Stimulated activated CD4-positive, alpha-beta T cell treated with anti-CD3 and anti-CD28 coated beads, Interleukin-15, amount 100 ng/mL, for 1 hour (primary cell): ENCODE measurements at places on chromosomes 16 and 17.
A peak's percentile ranks its signal among the peaks of the same experiment; 100 is the strongest.

GRCh38 chr17:39146273-39146672 is 5.2 kb downstream of the PLXDC1 start:
- DNase-seq = no peak

- DNase-seq = no peak
These were observed 139.7 kb downstream of the AATF start for GRCh38 chr17:37088459-37088858.

DNA sequence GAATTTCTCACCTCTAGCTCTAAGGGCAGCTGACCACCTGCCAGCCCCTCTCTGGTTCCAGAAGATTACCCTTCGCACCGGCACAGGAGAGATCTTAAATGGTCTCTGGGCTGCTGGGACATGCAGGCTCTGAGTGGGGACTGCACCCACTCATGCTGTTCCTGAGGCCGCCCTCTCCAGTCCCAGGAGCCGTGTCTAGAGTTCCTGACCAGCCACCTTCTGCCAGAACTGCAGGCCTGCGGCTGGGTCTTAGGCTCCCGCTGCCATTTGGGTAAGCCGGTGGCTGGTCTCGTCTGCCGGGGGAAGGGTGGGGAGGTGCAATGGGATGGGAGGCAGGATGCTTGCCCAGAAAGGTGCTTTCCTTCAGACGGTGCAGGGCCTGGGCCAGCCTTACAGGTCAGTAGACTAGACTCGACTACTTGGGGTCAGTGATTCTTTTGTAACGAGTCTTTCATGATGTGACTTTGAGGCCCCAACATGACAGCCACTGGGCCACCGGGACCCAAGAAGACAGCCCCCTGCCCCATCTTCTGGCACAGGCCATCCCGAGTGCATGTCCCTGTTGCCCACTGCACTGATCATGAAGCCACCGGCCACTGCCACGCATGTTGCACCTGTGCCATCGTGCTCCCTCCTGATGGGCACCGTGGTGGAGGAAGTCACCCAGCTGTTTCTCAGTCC is 26.4 kb downstream of the B9D1 start:
- no peak for DNase-seq

- peak; percentile 32 for DNase-seq
These were observed 47.5 kb downstream of the HAPSTR1 start for GRCh38 chr16:9138731-9139501.

- no peak for DNase-seq
These were observed 573 bp upstream of the GNAO1 start for GRCh38 chr16:56190677-56191155.

- no peak for DNase-seq
These were observed 79.1 kb downstream of the KSR1 start for GRCh38 chr17:27535178-27535928.

GRCh38 chr16:23482778-23483177 is 27.5 kb downstream of the GGA2 start:
- no peak for DNase-seq

GRCh38 chr16:2985462-2985861 is 5.2 kb upstream of the PKMYT1 start:
- no peak for DNase-seq

DNA sequence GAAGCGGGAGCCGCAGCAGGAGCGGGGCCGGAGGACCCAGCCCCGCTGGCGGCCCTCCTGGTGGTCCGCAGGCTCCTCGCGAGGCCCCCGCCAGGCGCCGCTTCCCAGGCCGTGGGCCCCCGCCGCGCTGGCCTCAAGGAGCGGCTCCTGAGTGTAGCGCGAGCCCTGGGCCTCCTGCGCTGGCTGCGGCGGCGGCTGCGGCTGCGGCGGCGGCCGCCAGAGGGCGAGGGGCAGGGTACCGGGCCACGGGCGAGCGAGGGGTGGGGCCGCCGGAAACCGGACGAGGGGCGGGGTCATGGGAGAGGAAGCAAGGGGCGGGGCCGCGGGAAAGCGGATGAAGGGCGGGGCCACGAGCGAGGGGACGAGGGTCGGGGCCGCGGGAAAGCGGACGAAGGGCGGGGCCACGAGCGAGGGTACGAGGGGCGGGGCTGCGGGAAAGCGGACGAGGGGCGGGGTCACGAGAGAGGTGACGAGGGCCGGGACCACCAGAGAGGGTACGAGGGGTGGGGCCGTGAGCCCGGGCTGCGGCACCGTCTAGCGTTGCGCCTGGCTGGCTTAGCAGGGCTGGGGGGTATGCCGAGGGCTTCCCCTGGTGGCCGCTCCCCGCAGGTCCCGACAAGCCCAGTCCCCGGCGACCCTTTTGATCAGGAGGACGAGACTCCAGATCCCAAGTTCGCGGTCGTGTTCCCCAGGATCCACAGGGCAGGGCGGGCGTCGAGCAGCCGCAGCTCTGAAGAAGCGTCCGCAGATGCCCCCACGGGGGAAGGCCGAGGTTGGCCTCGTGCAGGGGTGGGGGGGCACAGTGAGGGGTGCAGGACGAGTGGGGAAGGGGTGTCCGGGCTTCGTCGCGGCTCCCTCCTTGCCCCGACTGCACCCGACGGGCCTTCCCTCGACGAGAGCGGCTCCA is 1.7 kb downstream of the MYO15B start:
- DNase-seq = peak; percentile 98

DNA sequence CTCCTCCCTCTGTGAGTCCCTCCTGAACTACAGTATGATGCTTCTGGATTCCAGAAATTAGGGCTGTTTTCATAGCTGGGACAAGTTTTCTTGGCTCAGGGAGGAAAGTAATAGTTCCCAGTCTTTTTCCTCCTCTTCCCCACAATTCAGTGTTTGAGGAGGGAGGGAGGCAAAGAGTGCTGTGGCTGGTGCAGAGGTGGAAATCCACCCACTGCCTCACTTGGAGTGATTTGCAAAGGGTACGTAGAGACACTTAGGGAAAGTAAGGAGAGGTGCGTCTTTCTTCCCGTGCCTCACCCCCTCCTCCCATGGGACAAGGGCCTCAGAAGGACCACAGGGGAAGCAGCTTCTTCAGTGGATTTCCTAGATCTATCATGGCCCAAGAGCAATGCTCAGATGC is 21.9 kb downstream of the SDK2 start:
- DNase-seq = no peak

GRCh38 chr16:47036201-47036600 is 62.7 kb upstream of the DNAJA2 start:
- DNase-seq = no peak

GRCh38 chr16:785563-786535 is 2.3 kb downstream of the RPUSD1 start:
- DNase-seq = peak; percentile 59

GRCh38 chr16:58464916-58465731 is 34.8 kb upstream of the NDRG4 start:
- no peak for DNase-seq

GRCh38 chr16:23948949-23949411 is 113.2 kb downstream of the PRKCB start:
- no peak for DNase-seq

DNA sequence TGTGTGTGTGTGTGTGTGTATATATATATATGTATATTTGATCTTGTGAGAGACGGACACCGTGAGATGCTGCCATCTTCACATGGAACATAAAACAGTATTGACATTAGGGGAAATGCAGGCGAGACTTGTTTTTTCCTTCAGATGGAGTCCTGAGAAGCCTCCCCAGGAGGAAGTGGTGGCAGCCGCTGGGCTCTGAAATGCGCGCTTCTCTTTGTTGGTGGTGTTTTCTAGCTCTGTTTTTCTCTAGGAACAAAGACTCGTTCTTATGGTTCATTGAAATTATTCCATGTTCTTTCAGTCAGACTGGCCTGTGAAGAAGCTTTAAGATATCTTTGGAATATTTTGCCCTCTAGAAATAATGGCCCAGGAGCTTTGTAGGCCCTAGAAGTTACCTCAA is 32.9 kb downstream of the SNX29 start:
- no peak for DNase-seq

GRCh38 chr17:17386094-17386800 is 83.1 kb downstream of the NT5M start:
- no peak for DNase-seq

DNA sequence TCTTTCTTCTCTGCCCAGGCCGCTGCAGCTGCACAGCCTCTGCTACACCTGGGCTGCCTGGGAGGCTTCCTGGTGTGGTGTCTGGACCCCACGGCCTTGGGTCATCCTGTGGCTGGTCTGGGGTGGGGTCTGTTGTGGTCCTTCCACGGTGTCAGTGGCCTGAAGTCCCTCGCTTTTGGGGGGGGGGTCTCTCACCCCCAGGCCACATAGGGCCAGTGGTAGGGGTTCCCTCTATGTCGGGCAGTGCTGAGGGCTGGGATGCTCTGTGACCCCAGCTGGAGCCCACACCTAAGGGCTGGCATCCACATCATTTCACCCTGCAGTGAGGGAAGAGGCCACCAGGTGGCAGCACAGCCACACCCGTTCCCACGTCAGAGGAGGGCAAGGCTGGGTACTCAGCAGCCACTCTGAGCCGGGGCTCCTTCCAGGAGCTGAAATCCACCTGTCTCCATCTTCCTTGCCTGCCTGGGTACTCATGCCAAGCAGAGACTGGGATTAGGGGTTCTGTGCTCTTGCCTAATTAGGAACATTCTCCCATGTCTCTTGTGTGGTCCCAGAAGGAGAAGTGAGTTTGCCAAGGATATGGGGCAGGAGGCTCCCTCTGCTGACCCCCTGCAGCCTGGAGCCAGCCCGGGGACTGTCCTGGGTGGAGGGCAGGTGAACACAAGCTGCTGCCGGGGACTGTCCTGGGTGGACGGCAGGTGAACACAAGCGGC is 13.0 kb downstream of the ENGASE start:
- DNase-seq = peak; percentile 70

DNA sequence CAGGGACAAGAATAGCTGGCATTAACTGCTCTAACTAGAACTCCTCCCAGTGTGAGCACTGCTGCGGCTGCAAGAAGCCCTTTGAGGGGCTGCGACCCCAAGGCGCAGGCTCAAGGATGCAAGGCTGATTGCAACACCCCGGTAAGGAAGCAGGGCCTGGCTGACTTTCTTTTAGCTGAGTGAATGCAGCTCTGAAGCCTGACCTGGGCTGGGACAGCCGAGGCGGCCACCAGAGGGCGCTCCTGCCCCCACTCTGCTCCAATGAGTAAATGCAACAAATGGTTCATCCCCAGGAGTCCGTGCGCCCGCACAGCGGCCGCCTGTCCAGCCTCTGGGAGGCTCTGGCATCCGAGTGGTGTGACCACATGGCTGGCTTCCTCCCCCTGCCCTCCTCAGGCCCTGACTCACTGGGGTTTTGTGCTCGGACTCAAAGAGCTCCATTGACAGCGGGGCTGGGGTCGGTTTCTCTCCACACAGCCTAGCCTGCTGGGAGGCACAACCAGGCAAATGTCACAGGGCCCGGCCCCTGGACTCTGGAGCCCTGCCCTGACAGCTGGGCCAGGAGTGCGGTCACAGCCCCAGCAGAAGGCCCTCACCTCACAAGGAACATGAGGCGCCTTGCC is at the start of gene SMIM5:
Gene SMIM5, plus strand, starts transcription at position 572 of the 623 bp plus-strand sequence. CDS start 6,768 bp downstream, outside the sequence.
- DNase-seq = peak; percentile 76

DNA sequence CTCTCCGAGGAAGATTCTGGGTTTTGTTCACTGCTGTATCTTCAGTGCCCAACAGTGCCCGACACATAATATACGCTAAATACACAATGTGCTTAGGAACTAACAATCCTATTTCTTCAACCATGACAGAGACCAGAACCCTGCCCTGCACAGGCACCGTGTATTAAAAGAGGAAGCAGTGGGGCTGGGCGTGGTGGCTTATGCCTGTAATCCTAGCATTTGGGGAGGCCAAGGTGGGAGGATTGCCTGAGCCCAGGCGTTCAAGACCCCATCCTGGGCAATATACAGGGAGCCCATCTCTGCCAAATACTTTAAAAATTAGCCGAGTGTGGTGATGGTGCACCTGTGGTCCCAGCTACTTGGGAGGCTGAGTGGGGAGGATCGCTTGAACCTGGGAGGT is 19.3 kb downstream of the ARL2BP start:
- no peak for DNase-seq

DNA sequence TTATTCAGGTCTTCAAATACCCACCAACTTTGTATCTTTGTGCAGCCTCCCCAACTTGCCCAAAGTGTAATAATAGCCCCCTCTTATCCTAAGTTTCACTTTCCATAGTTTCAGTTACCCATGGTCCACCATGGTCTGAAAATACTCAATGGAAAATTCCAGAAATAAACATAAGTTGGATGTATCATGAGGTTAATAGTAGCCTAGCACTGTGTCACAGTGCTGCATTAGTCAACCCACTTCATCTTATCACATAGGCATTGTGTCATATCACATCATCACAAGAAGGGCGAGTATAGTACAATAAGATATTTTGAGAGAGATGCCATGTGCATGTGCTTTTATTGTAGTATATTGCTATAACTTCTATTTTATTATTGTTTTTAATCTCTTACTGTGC is 21.9 kb downstream of the OMG start:
- no peak for DNase-seq
